Activated CD8-positive, alpha-beta T cell treated with anti-CD3 and anti-CD28 coated beads for 36 hours (primary cell): ENCODE measurements at places on chromosomes 4 and X.

GRCh38 chr4:179941911-179942310, 2301.3 kb upstream of the TENM3 start:
- no peak for DNase-seq

GRCh38 chrX:63743596-63743995, 41.4 kb downstream of the ARHGEF9 start:
- no peak for DNase-seq

DNA sequence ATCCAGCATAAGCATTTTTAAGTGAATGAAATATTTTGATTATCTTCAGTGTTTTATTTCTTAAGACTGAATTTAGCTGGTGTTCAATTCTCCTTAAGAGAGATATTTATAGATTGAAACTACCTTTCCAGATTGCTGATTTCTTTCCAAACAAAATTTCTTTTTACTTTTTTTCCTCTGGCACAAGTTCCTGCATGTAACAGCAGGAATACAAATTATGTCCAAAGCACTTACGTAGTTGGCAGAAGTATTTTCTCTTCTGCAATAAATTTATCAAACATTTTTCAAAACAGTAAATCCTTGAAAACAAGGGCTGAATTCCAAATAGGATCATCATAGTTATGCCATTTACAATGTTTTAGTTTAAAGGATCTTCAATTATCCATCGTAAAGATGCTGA, 412.6 kb downstream of the IQCM start:
- no peak for DNase-seq

- peak; percentile 3 for DNase-seq
Measured at GRCh38 chrX:46782034-46782433, 23.1 kb upstream of the SLC9A7 start.

GRCh38 chrX:152912641-152913040, 14.8 kb downstream of the ZNF185 start:
- DNase-seq = no peak

DNA sequence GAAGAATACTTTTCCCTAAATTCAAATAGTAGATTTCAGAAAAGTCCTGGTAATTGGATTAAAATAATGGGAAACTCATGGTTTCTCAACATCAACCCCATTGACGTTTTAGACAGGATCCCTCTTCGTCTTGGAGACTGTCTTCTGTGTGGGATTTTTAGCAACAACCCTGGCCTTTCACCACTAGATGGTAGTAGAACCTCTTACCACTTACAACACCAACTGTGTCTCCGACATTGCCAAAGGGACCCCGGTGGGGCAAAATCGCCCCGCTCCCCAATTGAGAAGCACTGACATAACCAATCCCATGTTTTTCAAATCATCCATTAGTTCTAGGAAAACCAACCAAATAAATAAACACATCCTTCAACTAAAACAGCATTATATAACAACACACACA, 16.9 kb upstream of the ANOS1 start:
- no peak for DNase-seq

DNA sequence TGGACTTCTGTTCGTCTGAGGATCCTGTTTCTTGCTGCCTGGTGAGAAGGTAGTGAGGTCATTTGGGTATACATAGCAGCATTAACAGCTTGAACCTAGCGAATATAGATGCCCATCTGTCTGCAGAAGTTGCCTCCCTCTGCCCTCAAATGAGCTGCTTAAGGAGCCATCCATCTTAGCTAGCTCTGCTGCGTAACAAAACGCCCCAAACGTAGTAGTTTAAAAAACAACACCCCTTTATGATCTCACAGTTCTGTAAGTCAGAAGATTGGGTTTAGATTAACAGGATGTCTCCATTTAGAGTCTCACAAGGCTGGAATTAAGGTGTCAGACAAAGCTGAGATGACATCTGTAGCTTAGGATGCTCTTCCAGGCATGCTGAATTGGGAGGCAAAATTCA, 185.3 kb downstream of the DHRSX start:
- DNase-seq = no peak

- DNase-seq = no peak
Measured at GRCh38 chr4:88858752-88859151, 161.1 kb upstream of the NAP1L5 start.

GRCh38 chr4:150581056-150581605, 820 bp upstream of the MAB21L2 start:
- no peak for DNase-seq

DNA sequence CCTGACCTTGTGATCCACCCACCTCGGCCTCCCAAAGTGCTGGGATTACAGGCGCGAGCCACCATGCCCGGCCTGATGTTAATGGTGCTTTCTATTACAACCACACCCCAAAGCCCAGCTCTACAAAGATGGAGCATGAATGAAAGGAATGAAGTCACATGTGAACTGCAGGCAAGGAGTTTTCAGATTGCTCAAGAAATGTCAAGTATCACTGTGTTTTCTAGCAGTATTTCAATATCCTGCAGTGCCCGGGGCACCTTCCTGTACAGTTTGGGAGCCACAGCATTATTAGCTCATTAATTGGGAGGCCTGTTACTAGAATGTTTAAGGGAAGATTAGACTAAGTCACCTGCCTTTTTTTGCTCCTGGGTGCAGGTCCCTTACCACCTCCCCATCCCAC, 40.1 kb downstream of the PRIMPOL start:
- no peak for DNase-seq

- no peak for DNase-seq
Measured at GRCh38 chrX:95383778-95384177, 1300.9 kb upstream of the DIAPH2 start.
